ENCODE measurements at places on chromosomes 1 and 21.

DNA sequence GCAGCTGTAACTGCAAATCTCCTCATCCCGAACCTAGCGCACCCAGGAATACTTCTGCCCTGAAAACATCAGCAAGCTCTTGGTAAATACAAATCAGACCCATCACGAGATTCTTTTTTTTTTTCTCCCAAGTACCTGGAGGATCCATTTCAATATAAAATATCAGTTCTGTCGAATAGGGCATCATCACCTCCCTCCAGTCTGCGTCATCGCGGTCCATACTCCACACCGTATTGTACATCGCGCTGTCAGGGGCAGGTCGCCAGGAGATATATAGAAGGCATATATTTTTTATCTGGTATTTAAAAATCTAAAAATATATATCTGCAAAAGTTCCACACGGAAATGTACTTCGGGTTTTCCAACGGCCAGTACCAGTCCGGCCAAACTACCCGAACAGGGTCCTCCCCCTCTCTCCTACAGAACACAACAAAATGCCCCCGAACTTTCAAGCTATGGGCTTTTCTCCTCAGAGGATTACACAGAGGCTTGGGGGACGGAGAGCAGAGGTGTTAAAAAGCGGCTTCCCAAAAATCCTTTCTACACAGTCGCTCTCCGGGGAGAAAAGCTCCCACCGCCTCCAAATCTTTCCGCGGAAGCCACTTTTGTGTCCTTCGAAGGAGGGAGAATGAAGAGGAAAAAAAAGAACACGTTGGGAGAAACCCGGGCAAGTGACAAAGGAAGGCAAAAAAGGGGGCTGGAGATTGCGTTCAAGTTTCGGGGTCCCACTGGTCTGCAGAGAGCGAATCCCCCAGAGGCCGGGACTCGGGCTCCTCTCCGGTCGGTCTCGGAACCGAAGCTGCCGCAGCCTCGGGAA, 509 bp downstream of the PIK3R3 start:
- no peak for DNase-seq

GRCh38 chr1:92709738-92710137, 75.2 kb downstream of the EVI5 start:
- no peak for DNase-seq

- no peak for DNase-seq
Observed at GRCh38 chr1:246629976-246630375, 63.7 kb downstream of the CNST start.

GRCh38 chr1:152842556-152842955, at the start of gene LCE6A:
LCE6A (plus strand) TSS chr1:152842856; CDS start chr1:152843521, 665 bp downstream.
- no peak for DNase-seq

DNA sequence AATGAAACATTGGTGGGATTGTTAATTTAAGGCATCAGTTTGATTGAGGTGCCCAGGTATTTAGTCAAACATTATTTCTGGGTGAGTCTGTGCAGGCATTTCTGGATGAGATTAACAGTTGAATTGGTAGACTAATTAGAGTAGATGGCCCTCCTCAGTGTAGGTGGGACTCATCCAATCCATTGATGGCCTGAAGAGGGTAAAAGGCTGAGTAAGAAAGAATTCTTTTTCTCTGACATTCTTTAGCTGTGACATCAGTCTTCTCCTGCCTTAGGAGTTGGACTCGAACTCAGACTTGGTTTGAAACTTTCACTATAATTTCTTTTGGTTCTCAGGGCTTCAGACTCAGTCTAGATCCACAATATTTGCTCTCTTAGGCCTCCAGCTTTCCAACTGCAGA, 59.6 kb upstream of the ADAMTS5 start:
- DNase-seq = no peak

DNA sequence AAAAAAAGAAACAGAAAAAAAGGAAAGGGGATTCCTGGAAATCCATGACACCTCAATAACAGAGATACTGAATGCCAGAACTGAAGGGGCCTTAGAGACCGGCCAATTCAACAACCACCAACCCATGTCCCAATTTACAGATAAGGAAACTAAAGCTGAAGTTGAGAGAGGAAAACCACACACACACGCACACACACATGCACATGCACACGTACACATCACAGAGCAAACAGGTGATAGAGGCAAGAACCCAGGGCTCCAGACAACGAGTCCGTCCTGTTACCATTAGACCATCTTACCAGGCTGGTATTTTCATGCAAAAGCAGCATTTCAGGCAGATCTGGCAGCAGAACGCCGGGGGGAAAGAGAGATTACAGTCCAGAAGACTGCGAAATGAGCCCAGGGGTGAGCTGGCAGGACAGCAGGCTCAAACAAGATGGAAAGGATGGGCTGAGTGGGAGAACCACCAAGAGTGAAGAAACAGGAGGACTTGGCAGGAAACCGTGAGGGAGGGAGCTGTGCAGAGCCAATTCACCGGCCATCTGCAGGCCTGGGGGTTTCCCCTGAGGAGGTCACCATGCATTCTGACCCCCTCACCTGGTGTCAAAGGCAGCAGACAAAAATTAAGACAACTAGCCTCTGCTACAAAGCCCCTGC, 43.5 kb downstream of the PAFAH2 start:
- no peak for DNase-seq

DNA sequence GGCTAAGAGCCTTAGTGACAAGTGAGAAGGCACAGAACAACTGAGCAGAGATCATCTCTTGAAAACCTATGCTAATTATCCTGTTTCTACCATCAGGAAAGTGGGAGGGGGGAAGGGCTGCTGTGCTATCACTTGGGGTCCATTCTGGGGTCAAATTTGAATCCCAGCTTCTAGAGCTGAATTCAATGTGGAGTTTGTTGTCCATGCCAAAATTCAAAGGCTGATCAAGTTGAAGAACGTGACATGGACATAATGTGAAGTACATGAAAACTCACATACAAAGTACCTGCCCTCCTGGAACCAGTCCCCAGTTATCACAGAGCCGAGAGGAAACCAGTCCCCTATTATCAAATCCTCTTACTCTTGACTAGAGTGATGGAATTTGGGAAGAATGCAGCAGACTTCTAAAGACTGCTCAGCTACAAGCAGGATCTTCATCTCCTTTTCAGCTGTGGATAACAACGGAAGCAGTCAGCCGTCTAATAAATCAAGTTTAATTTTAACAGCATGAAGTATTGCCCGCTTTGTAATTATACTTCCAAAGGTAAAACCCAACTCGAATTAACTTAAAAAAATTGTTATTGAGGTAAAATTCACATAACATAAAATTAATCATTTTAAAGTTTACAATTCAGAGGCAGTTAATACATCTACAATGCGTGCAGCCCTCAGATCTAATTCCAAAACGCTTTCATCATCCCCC, 78.3 kb downstream of the SLC45A1 start:
- no peak for DNase-seq

GRCh38 chr1:30043731-30044408, 679.5 kb downstream of the MATN1 start:
- DNase-seq = no peak

DNA sequence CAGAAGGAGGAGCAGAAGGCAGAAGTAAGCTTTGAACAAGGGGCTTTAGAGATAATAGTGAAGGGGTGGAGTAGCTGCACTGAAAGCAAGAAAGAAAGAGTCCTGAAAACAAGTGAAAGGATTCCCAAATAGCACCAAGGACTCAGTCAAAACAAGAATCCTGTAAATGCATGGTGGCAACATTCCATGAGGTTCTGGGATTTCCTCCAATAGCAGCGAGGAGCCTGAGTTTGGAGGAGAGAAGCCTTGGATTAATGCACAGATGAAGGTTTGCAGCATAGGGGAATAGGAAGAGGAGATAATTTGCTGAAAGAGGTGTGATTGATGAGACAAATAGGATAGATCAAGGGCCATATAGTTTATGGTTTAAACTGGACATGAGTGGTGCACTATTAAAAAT, 10.9 kb downstream of the KRTAP22-2 start:
- no peak for DNase-seq

GRCh38 chr1:226029568-226030225, 30.6 kb upstream of the SDE2 start:
- DNase-seq = no peak

GRCh38 chr1:26259005-26259404, 20.9 kb upstream of the SH3BGRL3 start:
- peak; percentile 40 for DNase-seq

DNA sequence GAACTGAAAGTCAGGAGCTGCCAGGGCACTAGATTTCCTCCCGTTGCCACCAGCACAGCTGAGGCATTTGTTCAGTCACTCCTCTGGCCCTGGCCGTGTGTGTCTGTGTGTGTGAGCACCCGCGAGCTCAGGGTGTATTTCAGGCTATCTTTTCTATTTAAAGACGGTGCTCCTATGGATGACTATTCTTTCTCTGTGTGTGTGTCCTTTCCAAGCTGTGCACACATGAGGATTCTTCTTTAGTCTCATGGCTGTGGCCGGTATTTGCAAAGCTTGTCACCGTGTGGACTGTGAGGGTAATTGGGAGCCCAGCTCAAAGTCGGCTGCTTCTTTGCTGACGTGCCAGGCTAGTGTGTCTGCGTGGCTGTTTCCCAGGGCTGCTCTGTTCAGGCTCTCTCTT, 3.0 kb upstream of the KCND3 start:
- no peak for DNase-seq

- DNase-seq = peak; percentile 44
Observed at GRCh38 chr1:45012639-45013278, 705 bp downstream of the UROD start.

DNA sequence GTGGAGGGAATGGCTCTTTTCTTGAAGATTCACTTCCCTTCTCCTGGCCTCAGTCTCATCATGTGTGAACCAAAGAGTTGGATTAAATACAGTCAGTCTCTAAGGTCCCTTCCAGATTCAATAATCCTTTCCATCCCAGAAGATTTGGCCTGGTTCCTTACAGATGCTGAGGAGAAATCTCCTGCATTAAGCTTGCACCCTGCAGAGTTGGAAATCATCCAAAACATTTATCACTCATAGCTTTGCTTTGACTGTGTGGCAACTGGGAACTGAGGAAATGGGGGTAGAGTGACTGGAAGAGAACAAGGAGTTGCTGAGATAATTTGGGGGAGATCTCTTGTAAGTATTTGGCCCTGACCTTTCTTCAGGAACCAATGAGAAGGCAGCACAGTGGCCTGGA, 220.5 kb upstream of the SGIP1 start:
- no peak for DNase-seq

All from inflammatory macrophage treated with lipopolysaccharide for 4 hours (primary cell).